SK-N-DZ (cell line): ENCODE measurements at places on chromosomes 6 and 20.
A peak's percentile ranks its signal among the peaks of the same experiment; 100 is the strongest.

GRCh38 chr6:113065611-113066010, 718.5 kb downstream of the RFPL4B start:
- no peak for DNase-seq

DNA sequence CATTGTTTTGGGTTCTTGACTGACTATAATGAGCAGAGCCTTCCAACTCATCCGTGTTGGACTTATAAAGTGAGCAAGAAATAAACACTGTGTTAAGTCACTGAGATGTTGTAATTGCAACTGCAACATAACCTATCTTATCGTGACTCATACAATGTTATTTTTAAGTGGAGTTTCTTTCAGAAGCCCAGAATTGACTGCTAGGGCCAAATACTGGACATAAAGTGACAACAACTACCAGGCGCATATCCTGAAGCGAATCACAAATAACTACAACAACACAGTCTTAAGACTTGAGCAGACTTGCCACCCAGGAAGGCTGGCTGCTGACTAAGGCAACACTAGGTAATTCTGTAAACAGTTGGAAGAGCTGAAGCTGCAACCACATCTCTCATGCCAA, 326.6 kb downstream of the COL12A1 start:
- DNase-seq = no peak

DNA sequence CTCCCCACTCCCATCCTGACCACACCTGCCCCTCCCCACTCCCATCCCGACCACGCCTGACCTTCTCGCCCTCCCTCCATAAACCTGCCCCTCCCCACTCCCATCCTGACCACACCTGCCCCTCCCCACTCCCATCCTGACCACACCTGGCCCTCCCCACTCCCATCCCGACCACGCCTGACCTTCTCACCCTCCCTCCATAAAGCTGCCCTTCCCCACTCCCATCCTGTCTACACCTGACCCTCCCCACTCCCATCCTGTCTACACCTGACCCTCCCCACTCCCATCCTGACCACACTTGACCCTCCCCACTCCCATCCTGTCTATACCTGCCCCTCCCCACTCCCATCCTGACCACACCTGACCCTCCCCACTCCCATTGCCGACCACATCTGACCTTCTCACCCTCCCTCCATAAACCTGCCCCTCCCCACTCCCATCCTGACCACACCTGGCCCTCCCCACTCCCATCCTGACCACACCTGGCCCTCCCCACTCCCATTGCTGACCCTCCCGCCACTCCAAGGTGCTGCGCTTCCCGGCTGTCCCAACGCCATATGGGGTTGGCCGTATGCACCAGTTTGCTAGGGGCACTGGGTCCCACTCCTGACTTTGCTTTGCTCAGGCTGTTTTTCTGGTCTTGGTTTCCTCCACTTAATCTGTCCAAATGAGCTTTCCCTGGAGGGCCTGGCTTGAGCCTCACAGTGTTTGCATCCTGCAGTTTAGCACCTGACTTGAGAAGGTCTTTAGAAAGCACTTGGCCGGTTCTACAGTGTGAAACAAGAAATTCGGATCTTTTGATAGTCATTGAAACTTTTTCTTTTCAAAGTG, 2.9 kb downstream of the KIF25 start:
- DNase-seq = no peak

- no peak for DNase-seq
These were observed 84.5 kb downstream of the PLCB1 start for GRCh38 chr20:8216375-8217200.

DNA sequence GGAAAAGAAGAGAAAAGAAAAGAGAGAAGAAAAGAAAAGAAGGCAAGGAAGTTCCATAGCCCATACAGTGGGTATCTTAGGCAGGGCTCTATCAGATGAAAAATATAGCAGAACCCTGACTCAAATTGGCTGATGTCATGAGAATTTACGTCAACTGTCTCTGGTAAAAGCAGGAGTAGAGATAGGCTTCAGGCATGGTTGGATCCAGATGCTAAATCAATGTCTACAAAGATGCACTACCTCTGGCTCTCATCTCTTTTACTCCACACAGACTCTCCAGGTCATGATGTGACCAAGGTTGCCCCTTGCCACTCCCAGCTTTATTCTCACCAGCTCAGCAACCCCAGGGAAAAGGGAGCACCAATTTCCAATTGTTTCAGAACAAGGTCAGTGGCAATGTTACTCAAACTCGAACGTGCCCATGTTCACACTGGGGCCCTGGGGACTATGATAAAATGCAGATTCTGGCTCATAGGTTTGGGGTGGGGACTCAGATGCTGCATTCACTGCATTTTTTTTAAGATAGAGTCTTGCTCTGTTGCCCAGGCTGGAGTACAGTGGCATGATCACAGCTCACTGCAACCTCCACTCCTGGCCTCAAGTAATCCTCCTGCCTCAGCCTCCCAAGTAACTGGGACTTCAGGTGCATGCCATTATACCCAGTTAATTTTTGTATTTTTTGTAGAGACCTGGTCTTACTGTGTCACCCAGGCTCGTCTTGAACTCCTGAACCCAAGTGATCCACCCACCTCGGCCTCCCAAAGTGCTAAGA, 33.4 kb upstream of the PTGIS start:
- DNase-seq = peak; percentile 52

DNA sequence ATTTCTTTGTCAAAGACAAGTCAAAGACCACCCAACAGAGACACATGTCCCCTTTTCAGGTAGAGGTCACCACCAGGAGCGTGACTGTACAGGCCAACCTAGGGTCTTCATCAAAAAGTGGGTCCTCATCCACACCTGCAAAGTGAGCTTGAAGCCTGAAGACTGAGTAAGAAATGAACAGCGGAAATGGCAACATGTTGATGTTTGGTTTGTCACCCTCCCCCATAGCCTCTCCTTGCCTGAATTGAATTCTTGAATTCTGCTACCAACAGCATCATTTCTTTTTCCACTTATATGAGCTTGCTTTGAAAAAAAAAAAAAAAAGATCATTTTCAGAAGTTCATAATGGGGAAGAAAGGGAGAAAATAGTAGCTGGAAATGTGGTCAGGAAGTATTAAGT, 104.4 kb downstream of the NFATC2 start:
- DNase-seq = no peak

GRCh38 chr6:5138995-5139827, 54.1 kb downstream of the PPP1R3G start:
- DNase-seq = no peak

DNA sequence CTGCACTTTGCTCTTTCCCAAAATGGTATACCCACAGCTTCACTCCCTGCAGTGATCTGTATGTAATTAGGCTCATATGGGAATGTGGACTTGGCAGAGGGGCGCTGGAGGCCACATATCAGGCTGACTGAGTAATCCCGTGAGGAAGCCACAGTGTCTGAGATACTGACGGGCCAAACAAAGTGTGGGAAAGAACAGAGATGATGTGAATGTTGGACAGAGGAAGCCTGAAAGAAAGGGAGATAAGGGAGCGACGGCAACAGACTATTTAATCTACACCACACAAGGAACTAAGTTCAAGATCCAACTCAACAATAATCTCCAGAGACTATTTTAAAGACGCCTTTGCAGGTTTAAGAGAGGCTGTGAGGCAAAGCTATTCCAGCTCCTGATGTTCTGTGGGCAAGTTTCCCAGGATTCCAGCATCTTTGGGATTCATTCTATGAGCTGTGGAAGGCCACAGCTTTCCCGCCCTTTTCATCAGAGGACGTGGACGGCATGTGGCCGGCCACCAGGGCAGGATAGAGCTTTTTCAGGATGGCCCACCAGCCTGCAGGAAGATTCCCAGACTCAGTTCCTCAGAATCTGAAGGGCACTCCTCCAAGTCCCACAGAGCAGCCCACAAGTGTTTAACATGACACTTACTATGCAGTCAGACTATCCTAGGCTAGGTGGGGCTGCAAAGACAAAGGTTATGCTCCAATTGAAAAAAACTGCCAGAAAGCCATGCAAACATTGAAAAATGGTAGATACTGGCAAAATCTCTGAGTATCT, 237.5 kb downstream of the ATXN1 start:
- DNase-seq = no peak

DNA sequence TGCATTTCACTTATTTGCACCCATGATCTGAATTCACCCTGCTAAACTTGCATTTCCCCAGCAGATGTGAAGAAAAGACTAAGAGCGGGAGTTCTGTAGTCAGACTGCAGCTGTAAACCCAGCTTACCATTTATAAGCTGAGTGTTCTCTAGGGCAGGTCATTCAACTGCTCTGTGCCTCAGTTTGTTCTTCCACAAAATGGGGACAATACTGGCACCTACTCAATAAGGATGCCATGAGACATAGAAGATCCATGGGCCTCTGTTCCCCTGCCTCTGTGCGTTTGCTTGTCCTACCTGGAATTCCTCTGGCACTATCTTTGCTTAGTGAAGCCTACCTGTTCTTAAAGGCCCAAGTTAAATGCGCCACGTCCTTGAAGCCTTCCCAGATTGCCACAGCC, 12.2 kb upstream of the MDFI start:
- no peak for DNase-seq

DNA sequence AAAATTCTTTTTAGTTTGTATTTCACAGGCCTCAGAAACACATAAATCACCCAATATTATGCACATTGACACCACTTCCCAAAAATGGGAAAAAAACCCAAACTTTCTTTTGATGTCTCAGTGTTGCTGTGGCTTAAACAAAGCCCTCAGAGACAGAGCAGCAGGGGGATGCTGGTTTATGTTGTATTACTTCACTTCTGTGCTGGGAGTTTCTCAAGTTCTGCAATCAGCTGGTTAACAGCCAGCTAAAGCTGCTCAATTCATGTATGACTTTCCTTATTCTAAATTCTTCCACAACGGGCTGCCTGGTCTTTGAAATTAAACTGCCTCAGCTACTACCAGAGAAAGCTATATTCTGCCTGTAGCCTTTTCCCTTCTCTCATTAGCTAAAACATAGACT, 5.6 kb downstream of the FILIP1 start:
- DNase-seq = no peak

DNA sequence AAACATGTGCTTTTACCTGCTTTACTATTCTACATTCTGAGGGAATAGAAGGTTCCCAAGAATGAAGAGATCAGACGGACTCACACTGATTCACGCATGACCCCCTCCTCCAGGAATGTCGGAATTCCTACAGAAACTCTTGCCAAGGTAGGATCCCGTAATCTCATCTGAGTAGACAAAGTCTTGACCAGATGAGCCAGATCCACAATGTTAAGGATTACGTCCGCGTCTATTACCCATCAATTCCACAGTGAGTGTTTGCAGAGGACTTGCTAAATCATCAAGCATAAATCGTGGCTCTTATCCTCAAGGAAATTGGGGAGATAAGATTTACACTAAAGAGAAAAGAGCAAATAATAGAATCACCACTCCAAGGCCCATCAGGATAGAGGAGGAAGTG, 245.9 kb upstream of the FOXQ1 start:
- DNase-seq = no peak

DNA sequence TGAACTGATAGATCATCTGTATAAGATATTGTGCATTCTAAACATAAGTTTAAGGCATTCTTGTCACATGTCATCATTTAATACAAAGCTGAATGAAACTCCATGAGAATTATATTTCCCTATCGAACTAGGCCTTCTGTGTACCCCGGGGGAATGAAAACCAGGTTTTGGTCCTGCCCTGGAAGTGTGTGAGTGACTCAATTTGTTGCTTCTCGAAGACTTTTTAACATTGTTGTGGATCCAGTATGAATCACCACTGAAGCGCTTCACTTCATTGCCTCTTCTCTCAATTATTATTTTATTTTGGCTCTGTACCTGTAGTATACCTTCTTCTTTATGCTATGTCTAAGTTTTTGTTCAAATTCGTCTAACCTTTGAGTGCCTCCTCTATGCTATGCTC, 150.8 kb downstream of the GRIK2 start:
- no peak for DNase-seq

GRCh38 chr20:64155258-64156135, 8.8 kb upstream of the MYT1 start:
- DNase-seq = peak; percentile 92

DNA sequence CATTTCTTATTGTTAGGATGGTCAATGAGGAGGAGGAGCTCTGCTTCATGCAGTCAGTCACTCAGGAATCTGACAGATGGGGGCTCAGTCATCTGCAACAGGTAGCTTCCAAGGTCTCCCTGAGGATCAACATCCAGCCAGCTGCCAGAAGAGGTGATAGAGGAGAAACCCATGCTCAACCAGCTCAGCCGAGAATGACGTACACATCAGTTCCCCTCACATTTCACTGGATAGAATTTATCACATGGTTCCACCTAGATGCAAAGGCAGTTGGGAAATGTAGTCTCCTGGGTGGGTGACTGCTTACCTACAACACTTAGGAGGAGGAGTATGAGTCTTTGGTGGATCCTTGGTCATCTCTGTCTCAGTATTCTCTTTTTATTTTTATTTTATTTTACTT, 144.5 kb downstream of the CEBPB start:
- DNase-seq = peak; percentile 58

DNA sequence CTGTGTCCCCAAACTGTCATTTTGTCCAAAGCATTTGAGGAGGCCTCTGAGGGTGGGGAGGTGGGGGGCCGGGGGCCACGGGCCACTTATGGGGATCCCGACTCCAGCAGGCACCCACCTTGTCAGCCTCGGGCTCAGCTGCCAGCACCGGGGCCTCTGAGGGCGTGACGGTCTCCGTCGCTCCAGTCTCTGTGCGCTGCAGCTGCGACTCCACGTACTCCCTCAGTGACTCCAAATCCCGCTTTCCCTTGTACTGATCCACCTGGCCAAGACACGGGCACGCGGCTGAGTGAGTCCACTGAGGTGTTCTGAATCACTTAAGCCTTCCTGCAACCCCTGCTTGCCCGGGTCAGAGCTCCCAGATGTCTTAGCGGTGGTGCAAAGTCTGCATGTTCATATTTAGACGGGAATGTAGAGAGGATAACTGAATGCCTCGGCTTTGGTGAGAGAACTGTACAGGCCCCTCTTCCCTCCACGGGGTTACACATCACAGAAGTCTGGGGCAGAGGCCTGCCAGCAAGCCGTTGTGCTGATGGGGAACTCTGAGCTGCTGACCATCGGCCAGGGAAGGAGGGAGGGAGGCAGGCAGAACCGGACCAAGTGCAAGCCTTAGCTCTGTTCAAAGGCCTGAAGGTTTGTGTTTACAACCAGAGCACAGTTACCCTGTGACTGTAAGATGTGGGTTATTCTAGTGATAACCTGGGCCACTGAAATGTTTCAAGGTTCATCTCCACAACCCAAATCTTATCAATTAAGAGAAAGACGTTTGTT, 21.8 kb downstream of the TXNDC5 start:
- DNase-seq = no peak

DNA sequence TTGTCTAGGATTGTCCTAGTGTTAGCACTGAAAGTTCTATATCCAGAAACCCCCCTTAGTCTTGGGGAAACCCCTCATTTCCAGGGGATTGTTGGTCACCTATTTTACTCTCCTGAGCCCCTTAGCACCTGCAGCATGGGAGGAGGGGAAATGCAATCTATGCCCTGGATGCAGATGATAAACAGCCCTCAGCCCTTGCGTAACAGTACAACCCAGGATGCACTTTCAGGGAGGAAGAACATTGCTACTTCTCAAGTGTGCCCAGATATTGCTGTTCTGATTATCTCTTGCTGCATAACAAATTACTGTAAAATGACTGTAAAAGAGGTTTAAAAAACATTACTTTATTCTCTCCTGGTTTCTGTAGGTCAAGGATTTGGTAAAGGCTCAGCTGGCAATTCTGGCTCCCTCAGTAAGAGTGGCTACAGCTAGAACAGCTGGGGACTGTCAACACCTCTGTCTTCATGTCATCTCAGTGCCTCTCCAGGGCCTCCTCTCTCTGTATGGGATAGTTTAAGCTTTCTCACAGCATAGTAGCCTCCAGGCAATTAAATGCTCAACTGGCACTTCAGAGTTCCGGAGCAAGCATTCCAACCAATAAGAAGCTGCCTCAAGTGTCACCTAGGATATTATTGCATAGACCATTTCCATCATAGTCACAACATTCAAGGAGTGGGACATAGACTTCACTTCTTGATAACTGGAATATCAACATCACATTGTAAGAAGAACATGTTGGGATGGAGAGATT, 117.8 kb upstream of the FOXO3 start:
- no peak for DNase-seq
